ENCODE measurements at places on chromosomes 16 and 17.

DNA sequence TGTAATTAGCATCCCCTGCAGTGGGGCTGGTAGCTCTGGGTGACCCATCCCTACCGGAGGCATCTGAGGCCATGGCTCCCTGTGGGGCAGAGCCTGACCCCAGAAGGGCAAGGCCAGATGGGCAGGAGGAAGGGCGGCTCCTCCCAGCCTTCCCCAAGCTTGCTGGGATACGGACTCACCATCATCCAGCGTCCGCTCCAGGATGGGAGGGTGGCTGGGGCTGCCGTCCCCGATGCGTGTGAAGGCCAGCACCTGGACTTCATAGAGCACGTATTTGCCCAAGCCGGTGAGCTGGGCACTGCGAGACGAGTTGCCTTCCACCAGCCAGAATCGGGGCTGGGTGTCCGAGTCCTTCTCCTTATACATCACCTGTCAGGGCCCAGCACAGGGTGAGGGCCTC is 81.6 kb upstream of the CDC42EP4 start:
- no peak for DNase-seq

GRCh38 chr17:14904386-14904785 is 360.7 kb downstream of the PMP22 start:
- DNase-seq: no peak

GRCh38 chr16:74862743-74863244 is 88.2 kb upstream of the FA2H start:
- DNase-seq: no peak

- DNase-seq: no peak
Observed at GRCh38 chr16:57038166-57038565, 48.8 kb downstream of the NLRC5 start.

- no peak for DNase-seq
Observed at GRCh38 chr17:73269329-73269615, 7.6 kb upstream of the CPSF4L start.

All from progenitor cell of endocrine pancreas (in vitro differentiated cells).